ENCODE measurements at places on chromosomes 4 and X.

GRCh38 chrX:93422693-93423092 lies 250.7 kb downstream of the NAP1L3 start:
- no peak for DNase-seq

DNA sequence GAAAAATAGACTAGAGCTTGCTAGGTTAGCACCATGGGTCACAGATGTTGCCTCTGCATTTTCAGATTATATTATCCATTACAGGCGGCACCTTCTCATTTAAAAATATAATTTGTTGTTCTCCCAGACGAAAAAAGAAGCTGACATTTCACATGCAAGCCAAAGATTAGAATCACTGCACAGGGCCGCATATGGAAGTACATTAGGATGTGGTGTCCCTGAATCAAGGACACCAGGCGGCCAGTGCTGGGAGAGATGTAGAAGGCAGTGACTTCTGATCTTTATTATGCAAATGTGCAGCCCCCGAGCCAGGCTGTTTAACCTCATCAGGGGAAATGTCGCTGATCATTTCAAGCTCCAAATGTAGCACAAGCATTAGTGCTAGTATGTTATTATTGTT lies 22.8 kb downstream of the REELD1 start:
- no peak for DNase-seq

- DNase-seq = no peak
Observed at GRCh38 chr4:29717287-29718057, 1002.7 kb upstream of the PCDH7 start.

- no peak for DNase-seq
Observed at GRCh38 chr4:187770345-187770744, 225.2 kb upstream of the ZFP42 start.

GRCh38 chr4:17367201-17367600 lies 144.7 kb downstream of the QDPR start:
- no peak for DNase-seq

GRCh38 chrX:9832811-9833210 lies 46.6 kb downstream of the SHROOM2 start:
- DNase-seq = no peak

GRCh38 chr4:80500613-80501012 lies 165.1 kb downstream of the CFAP299 start:
- DNase-seq = no peak

GRCh38 chrX:131752493-131753198 lies 208.8 kb downstream of the OR13H1 start:
- DNase-seq = peak; percentile 59

DNA sequence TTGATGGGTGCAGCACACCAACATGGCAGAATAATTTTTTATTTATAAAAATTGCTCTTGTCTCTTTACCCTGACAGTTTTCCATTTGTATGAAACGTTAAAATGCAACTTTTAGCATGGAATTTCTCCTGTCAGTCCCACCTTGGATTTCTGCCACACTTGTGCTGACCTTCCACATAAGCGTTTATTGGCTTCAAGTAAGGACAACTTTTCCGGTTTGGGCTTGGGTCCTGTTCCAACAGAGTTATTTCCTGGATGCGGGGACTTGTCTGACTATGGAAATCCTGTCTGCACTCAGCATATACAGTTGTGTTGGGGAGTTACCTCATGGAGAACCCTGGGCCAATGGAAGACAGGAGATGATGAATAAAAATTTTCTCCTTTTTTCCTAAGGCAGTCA lies 294.7 kb downstream of the NAF1 start:
- DNase-seq = no peak

DNA sequence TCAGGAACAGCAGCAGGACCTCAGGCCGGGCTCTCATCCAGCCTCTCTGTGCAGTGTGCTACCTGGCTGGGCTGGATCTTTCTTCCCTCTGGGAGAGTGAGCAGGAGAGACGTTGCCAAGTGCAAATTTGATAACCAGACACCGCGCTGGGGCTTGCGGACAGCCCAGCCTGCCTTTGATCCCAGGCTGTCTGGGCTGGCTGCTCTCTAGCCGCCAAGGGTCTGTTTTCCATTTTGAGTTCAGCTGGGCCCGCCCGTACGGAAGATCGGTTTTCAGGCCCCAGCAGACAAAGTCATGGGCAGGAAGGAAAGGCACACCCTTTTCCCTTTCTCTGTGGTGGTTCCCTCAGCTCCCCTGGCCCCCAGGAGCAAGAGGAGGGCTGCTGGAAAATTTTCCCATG lies 90.2 kb downstream of the CPZ start:
- no peak for DNase-seq

GRCh38 chr4:183906739-183907651 lies 1.9 kb downstream of the STOX2 start:
- DNase-seq = no peak

- DNase-seq = no peak
Observed at GRCh38 chr4:146022541-146022940, 83.9 kb upstream of the ZNF827 start.

GRCh38 chrX:18255059-18255458 lies 34.4 kb upstream of the BEND2 start:
- DNase-seq = no peak

GRCh38 chr4:173498771-173499170 lies 31.3 kb downstream of the HAND2 start:
- DNase-seq = no peak

DNA sequence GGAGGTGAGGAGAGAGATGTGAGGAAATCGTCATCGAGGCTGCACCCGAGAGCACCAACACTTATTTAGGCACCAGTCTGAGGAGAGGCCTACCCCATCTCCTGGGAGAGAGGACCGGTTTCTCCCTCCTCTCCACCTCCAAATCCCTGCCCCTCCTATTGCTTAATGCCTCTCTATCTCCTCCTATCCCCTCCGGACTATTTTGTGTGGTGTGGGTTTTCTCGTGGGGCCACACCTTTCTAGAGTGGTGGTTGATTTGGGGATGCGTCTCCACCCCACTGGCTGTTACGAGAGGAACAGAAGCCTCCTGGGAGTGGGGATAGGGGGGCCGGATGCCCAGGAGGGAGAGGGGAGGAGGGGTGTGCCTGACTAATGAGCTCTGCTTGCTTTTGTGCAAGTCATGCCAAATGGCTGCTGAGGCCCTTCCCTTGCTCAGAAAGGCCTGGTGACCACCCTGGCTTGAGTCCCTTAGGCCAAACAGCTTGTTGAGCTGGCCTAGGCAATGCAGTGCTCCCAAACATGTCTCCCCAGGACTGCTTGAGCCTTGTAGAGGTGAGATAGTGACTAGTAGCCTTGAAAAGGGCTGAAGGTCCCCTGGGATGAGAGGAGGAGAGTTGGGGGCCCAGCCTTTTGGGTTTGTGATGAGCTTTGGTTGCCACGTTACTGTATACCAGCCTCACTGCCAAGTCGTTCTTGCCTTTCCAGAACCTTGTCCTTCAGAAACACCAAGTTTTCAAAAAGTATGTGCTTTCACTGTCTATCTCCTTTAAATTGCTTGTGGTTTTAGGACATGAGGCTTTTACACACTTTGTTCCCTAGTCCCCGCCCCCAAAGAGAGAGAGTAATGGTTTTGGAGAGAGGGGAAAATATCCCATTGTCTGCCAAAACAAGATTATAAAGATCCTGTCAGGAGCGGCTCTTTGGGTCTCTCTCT lies 1.2 kb downstream of the MSN start:
- peak; percentile 43 for DNase-seq

GRCh38 chr4:7821245-7822136 lies 118.2 kb downstream of the AFAP1 start:
- DNase-seq = no peak

GRCh38 chr4:141301216-141301615 lies 80.5 kb downstream of the ZNF330 start:
- no peak for DNase-seq

GRCh38 chr4:47167081-47168035 lies 136.0 kb downstream of the GABRB1 start:
- DNase-seq = no peak

DNA sequence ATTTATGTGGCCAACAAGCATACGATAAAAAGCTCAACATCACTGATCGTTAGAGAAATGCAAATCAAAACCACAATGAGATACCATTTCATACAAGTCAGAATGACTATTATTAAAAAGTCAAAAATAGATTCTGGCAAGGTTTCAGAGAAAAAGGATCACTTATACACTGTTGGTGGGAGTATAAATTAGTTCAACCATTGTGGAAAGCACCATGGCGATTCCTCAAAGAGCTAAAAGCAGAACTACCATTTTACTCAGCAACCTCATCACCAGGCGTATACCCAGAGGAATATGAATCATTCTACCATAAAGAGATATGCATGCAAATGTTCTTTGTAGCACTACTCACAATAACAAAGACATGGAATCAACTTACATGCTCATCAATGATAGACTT lies 478.7 kb upstream of the GALNTL6 start:
- no peak for DNase-seq

GRCh38 chr4:92236877-92237276 lies 66.9 kb upstream of the GRID2 start:
- no peak for DNase-seq

- peak; percentile 2 for DNase-seq
Observed at GRCh38 chrX:63754136-63754859, 30.7 kb downstream of the ARHGEF9 start.

GRCh38 chr4:40317916-40318658 lies 17.0 kb upstream of the CHRNA9 start:
- DNase-seq = no peak

DNA sequence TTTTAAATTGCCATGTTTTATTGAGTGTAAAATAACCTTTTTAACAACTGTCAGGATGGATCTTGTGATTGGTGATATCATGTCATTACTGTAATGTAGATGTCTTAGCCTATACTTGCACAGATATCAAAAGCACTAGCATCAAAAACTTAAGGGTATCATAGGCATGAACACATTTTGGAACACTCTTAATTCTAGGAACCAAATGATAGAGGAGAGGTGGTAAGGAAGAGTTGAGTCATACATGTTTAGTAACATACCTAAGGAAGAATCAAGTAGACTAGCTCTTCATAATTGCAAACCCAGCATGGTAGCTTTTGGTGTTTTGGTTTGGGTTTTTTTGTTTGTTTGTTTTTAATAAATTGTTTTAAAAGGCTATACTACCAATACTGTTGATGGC lies 43.4 kb downstream of the SMARCAD1 start:
- no peak for DNase-seq

DNA sequence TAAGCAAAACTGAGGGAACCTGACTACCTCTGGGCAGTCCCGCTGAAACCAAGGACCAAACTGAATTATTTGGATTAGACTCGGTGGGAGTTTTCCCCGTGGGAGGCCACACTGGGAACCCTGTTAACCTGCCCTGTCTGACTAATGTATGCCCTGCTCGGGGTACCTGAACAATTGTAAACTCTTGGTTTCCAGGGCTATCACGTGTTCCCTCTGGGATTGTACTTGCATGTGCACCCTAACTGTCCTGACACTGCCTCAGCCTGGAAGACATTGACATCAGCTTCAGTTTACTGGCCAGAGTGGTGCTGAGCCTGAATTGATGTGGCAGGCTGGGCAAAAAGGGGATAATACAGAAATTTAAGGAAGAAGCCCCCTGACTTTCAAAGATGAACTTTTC lies 20.1 kb upstream of the ZNF41 start:
- DNase-seq = no peak

GRCh38 chr4:176377780-176378179 lies 58.0 kb downstream of the SPCS3 start:
- no peak for DNase-seq

DNA sequence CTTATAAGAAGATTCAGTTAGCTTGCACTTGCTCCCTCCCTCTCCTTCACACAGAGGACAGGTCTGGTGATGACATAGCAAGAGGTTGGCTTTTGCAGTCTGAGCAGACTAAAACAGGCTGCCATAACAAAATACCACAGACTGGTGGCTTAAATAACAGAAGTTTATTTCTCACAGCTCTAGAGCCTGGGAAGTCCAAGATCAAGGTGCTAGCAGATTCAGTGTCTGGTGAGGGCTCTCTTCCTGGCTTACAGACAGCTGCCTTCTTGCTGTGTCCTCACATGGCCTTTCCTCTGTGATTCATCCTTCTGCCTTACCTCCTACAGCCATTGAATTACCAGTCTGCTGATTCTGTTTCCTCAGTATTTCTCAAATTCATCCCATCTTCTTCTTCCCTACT lies 13.1 kb downstream of the RP2 start:
- no peak for DNase-seq

DNA sequence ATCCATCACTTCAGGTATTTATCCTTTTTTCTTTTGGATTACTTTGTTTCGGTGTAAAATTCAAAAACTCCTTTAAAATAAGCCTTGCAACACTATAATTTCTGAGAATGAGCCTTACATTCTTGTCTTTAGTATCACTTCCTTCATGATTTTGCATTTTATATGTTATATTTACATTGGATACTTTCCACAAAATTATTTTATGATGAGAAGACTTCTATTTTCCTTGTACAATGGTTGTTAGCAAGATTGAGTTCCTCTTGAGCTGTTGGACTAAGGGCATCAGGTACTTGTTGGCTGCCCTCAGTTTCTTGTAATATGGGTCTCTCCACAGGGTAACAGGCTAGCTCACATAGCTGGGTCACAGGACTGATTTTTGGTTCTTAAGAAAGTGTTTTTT lies 22.7 kb upstream of the HPGDS start:
- no peak for DNase-seq

DNA sequence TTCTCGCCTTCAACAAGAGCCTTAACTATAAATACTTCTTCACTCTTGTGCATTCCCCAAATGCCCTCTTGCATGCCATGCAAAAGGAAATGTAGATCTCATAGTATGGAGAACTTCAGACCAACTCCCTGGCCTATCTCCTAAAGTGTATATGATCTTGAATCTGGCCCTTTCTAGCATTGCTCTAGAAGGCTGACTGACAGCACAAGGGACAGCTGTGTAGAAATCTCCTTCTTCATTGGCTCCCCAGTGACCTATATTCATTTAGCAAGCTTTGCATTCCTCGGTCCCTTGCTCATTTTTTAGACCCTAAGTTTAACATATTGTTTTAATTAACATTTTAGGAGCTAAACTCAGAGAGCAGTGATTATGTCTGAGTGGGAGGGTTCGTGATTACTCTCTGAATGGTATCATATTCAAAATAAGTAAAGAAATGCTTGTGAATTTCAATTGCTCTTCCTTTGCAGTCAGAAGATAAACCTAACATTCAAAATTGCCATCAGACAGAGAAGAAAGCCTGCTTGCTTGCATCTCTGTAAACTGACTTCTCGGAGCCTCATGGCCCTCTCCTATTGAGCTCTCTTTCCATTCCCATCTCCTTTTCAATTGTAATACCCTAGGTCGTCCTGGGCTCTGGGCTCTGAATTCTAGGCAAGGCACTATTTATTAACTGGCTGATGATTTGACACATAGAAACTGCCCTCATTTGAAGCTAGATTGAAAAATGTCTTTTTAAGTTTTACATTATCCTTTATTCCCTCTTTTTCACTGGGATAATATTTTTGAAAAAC lies 120.3 kb upstream of the PRKG2 start:
- DNase-seq = no peak

- no peak for DNase-seq
Observed at GRCh38 chrX:19670321-19670750, 155.0 kb upstream of the MAP3K15 start.

- no peak for DNase-seq
Observed at GRCh38 chr4:48379587-48380180, 38.4 kb downstream of the SLAIN2 start.

DNA sequence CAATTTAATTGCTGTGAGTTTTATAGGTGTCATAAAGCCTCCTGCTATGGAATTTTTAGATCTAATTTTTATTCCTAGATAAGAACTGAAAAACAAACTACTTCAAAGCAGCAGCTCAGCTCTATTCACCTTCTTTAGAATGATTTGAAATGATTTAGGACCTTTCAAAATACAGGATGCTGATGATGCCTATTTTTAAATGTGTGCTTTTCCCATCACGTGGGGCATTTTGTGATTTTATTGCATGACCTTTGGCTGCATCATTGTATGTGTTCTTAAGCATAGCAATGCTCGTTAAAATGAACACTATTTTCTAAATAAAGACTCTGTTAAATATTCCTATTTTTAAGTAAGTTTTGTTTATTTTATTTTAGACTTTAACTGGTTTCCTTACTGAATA lies 537.3 kb downstream of the STPG2 start:
- DNase-seq = no peak
